ENCODE measurements at places on chromosomes 1 and 21. TPM values are rescaled to one million over a fixed set of nuclear protein-coding genes. Genes with fewer than 3 reads are reported as not detected.

DNA sequence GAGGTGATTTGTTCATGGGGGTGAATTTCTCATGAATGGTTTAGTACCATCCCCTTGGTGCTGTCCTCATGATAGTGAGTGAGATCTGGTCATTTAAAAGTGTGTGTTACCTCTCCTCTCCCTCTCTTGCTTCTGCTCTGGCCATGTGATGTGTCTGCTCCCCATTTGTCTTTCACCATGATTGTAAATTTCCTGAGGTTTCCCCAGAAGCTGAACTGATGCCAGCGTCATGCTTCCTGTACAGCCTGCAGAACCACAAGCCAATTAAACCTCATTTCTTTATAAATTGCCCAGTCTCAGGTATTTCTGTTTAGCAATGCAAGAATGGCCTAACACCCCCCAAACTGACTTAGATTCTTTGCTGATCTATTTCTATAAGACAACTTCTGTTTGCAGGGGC, 249.4 kb upstream of the B3GALT2 start:
- DNase-seq, result no peak

- DNase-seq, result no peak
Measured at GRCh38 chr1:244113532-244114320, 62.6 kb downstream of the ZBTB18 start.

Gene VPS72
- 180 TPM for total RNA-seq

DNA sequence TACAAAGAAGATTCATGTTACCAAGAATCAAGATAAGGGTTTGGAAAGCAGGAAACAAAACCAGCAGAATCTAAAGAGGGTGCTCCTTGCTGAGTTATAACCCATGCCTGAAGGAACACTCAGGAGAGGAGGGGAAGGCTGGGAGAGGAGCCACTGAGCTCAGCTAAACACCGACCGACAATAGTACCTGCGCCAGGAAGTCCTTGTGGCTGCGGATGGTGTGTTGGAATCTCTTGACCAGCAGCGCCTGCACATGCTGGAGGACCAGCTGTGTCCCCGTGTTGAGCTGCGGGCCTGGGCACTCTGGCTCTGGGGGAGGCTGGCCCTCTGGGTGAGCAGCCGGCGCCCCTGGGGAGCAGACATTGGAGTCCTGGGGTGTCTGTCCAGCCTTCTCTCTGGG, 89.4 kb downstream of the ABCA4 start:
- no peak for DNase-seq

Gene PTPN22
- total RNA-seq, result not detected

Gene IARS2
- 119 TPM for total RNA-seq

Gene RWDD3
- total RNA-seq, result 21.4 TPM

GRCh38 chr1:12065872-12066271, 2.8 kb downstream of the TNFRSF8 start:
- DNase-seq, result no peak
